ENCODE measurements at places on chromosomes 7 and 10.

DNA sequence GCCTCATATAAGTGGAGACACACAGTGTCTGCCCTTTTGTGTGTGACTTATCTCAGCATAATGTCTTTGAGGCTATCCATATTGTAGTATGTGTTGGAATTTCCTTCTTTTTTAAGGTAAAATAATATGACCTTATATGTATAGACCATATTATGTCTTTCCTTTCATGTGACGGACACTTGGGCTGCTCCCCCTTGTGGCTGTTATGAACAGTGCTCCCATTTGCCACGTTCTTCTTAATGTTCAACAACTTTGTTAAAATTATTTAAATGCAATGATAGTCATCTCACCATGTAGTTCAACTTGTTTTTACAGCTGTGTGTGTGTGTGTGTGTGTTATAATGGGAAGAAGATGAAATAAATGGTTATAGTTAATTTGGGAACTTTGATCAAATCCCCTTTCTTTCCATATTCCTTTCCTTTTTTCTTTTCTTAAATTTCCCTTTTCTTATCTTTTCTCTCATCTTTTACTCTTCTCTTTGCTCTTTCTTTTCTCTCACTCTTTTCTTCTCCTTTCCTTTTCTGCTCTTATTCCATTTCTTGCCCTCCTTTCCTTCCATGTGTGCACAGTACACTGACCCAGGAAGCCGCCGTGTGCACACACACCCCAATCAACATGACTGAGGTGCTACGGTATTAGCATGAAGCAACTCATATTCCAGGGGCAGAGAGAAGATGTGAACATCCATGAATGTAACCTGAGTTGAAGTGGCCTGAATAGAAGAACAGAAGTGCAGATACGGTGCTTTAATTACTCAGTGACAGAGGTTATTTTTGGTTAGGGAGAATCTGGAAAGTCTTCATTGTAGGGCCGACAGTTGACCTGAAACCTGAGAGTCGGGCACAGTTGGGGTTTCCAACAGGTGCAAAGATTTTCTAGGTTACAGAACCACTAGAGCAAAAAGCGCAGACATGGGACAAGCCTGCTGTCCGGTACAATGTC lies 596.6 kb downstream of the SDK1 start:
- DNase-seq = no peak

DNA sequence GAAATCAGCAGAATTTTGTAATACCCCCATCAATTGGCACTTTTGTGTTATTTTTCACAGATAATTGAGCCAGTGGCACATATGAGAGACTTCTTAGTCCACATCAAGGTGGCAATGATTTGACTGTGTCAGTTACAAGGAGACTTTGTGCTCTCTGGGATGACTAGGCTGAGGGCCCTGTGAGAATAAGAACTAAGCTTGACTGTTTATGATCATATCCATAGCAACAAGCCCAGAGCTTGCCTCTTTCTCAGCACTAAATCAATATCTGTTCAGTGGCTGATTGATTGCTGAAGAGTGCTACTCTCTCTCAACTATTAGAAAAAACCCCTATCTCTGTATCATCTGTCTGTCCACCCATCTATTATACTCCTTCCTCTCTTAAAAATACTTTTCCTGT lies 185.3 kb upstream of the PLPP4 start:
- DNase-seq = no peak

DNA sequence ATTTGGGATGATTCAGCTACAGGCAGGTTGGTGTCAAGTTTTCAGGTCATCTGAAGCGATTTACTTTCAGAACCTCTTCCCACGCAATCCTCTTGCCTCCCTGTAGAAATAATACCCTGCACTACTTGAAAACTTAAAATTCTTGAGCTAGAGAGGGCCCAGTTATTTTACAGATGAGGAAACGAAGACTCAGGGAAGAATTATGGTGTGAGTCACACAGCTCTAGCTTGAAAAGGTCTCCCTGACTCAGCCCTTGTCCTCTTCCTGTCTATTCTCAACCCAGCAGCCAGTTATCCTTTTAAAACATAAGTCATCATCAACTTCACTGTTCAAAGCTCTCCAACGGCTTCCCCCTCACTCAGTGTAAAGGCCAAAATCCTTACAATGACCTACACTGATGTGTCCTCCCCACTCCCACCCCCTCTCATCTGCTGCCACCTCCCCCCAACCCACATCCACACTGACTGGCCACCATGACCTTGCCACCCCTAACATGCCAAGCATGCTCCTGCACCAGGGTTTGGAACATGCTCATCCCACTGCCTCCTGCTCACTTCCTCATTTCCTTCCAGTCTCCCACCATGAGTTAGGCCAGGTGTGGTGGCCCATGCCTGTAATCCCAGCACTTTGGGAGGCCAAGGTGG lies 3.4 kb downstream of the DNMBP start:
- peak; percentile 84 for DNase-seq

GRCh38 chr7:105924945-105925344 lies 38.1 kb upstream of the CDHR3 start:
- no peak for DNase-seq

DNA sequence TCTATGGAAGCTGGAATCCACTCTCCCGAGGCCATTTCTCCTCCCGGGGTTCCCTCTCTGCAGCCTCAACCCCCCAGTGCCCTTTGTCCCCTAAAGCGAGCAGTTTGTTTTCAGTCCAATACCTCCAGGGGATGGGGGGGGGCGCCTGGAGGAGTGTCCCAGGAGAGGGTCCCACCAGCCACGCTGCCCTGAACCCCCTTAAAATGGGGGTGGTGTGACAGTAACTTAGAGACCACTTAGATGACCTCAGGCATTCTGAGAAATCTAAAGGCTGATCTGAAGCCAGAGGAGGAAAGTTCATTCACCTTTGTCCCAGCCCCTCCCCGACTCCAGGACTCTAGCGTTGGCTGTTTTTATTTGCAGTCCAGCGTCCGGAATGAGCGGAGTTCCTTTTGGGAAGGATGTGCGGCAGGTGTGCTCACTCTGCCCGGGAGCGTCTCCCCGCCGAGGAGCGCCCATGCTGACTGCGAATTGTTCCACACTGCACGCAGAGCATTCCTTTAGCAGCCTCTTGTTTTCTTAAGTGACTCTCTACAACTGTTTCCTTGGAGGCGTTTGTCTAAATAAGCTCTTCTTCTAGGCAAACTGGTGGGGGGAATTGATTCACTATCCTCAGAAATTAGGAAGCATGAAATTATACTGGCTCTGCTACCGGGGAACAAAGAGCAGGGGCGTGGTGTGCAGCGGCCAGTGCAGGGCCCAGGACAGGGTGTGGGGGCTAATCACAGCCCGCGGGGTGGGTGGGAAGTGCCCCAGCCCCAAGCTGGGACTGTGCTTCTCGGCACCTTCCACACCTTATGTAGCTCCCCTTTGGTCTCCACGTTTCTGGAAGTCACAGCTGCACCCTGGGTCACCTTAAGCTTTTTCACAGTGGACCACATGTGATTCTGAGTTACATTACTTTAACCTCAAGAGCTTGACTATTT lies 46.3 kb downstream of the SYPL1 start:
- DNase-seq = peak; percentile 54

DNA sequence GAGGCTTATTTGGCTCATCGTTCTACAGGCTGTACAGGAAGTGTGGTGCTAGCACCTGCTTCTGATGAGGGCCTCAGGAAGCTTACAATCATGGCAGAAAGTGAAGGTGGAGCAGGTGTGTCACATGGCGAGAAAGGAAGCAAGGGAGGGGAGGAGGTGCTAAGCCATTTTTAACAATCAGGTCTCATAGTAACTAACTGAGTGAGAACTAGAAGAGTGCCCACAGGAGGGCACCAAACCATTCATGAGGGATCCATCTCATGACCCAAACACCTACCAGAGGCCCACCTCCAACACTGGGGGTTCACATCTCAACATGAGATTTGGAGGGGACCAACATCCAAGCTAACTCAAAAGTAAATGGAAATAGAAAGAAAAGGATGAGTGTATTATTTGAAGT lies 78.1 kb downstream of the CXCL12 start:
- no peak for DNase-seq

DNA sequence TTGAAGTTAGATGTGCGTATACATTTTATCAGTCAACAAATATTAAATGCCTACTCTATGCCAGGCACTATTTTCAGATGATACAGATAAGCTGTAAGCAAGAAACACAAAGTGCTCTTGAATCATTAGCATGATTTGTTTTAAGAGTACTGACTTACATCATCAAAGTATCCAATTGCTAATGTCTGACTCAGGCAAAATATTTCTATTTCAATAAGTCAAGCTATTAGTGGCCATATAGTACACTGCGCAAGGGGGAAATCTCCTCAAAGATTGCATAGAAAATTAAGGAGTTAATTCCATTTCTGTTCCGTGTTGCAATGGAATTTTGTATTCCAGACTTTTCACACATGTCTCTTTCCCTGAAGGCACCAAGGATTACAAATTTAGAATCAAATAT lies 46.1 kb upstream of the DNAJC1 start:
- no peak for DNase-seq

GRCh38 chr10:17273403-17273802 lies 45.4 kb downstream of the VIM start:
- peak; percentile 73 for DNase-seq

DNA sequence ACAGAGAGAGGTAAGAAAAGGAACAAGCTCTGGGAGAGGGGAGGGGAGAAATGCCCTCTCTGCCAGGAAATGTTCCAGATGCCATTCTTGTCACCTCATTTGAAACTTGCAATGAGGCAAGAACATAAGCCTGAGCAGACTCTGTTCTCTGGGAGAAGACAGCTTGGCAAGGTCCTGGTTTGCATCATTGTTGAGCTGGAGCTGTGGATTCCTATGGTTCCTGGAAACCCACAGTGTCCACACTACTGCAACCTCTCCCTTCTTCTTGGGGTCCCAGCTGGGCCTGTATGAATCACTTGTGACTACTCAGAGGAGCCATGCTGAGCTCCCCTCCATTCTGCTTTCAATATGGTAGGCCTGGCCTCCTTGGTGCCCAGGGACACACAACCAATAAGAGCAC lies 60.8 kb upstream of the HECTD2 start:
- peak; percentile 80 for DNase-seq

DNA sequence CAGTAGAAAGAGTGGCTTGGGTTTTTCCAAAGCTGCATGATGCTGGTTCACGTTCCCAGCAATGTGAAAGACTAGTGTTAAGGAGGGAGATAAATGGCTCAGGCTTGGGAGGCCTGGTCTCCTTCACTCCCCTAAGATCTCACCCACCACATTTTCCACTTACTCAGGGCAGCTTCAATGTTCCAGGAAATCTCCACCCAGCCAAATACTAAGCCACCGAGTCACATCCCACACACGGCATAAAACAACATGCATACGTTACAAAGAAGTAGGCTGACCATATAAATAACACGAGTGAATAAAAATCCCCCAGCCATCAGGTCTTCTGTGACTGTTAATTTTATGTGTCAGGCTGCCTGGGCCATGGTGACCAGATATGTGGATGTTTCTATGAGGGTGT lies 303.5 kb downstream of the SFMBT2 start:
- no peak for DNase-seq

- DNase-seq = no peak
Measured at GRCh38 chr7:107631588-107632491, 28.8 kb upstream of the SLC26A4 start.

- no peak for DNase-seq
Measured at GRCh38 chr10:89090756-89091445, 100.3 kb downstream of the FAS start.

GRCh38 chr10:104170610-104171254 lies 48.8 kb downstream of the SFR1 start:
- DNase-seq = no peak

DNA sequence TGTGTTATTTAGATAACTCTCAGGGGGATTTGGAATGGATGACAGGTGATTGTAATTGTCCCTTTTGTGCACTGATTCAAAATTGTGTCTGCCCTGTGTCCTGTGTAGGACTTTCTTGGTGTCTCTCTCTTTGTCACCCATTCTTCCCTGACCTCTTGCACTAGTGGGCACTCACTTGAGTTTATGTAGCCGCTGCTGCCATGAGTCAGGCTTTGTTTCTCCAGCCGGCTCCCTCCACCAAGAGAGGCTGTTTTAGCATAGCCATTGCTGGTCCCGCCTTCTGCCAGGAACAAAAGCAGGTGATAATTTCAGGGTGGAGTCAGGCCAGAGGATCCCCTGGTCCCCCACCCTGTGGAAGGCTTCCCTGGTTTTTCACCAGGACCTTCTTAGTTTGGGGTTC lies 8.4 kb downstream of the COL17A1 start:
- DNase-seq = no peak

GRCh38 chr7:96669812-96670211 lies 39.8 kb downstream of the SEM1 start:
- DNase-seq = no peak

- peak; percentile 28 for DNase-seq
Measured at GRCh38 chr10:130230611-130231010, 94.4 kb downstream of the GLRX3 start.

DNA sequence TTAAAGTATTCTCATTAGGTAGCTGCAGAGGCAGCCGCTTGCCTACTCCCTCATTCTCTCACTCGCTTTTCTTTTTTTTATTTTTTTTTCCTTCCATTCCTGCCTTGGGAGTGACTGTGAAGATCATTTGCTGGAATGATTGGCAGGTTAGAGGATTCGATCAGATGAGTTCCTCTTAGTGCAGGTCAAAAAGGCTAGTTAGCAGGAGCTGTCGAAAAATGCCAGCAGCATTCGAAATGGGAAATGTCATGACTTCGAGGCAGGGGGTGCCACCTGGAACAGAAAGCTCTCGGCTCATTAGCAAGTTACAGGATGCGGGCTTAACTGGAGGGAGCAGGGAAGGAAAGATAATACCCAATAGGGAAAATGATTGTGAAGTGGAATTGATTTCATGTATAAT lies 137.5 kb upstream of the FZD1 start:
- DNase-seq = no peak

DNA sequence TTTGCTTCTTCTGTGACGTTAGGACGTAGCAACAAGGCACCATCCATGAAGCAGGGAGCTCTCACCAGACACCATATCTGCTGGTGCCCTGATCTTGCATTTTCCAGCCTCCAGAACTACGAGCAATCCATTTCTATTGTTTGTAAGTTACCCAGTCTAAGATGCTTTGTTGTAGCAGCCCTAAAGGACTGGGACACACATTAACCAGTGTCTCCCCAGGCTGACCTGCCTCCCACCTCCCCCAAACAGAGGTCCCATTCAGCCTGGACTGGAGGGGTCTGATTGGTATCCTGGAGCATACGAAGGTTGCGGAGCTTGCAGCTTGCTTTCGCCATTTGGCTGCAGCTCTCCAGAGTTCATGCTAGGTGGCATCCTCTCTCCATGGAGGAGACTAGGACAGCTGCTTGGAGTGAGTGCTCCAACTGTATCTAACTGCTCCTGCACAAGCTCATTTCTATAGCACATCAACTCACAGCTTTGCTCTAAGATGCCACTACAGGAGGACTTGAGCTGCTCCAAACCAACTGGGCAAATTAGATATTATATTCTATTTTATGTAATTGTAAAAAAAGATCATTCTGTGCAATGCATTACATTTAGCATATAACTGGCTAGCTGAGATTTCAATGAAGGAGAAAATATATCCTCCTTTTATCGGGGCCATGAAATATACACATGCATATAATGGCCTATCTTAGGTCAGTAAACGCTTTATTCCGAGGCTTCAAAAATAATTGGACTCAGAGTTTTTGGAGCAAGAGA lies 8.0 kb upstream of the GRK5 start:
- DNase-seq = peak; percentile 89

- no peak for DNase-seq
Measured at GRCh38 chr10:104032144-104032775, 53.4 kb downstream of the COL17A1 start.

Measured in islet precursor cell (in vitro differentiated cells).